ENCODE measurements at places on chromosomes 12 and 14.

DNA sequence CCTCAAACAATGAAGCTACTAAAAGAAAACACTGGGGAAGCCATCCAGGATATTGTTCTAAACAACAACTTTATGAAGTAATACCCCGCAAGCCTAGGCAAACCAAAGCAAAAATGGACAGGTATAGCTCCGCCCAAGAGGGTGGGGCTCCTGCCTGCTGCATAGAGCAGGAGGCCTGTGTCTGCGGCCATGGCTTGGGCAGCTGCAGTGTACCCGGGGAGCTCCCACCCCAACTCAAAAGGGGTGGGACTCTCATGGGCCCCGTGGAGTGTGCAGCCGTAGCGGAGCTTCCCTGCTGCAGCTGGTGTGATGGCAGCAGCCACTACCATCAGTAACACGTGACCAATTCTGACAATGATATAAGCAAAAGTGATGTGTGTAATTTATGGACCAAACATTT is 264.2 kb upstream of the KITLG start:
- DNase-seq = no peak

GRCh38 chr14:75725481-75725880 is 64.4 kb downstream of the TTLL5 start:
- no peak for DNase-seq

DNA sequence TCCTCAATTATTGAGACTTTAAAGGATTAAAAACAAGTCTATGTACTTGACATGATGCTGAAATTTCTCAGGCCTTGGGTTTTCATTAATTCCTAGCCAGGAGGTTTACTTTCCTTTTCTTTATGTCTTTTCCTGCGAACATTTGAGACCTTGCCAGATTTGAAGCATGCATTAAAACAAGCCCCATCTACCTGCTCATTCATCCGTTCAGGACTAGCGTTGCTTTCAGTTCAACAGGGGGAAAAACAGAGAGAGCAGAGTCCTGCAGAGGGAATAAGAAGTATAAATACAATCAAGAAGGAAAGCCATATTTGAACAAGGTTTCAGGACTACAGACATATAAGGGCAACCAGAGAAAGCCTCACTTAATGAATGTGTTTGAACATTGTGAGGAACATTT is 542.4 kb downstream of the DIO2 start:
- DNase-seq = no peak

GRCh38 chr12:32918890-32919801 is 22.6 kb upstream of the PKP2 start:
- DNase-seq = no peak

DNA sequence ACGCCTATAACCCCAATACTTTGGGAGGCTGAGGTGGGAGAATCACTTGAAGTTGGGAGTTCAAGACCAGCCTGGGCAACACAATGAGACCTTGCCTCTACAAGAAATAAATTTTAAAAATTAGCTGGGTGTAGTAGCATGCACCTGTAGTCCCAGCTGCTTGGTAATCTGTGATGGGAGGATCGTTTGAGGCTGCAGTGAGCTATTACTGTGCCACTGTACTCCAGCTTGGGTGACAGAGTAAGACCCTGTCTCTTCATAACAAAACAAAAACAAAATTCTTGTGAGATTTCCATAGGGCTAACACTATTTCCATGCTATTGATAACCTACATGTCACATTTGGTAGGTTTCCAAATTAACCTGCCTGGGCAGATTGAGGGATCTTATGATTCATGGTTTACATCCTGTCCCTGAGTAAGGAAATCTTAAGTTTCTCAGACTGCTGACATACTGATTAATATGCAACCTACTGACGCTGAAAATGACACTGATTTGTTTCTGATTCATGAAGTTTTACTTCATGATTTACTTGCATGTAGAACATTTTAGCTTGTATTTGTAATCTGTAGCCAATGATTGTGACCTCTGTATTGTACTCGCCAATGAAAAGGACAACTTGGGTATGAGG is 15.9 kb downstream of the ATP6V1D start:
- no peak for DNase-seq

- no peak for DNase-seq
These were observed 456.2 kb downstream of the FOXG1 start for GRCh38 chr14:29222671-29223268.

DNA sequence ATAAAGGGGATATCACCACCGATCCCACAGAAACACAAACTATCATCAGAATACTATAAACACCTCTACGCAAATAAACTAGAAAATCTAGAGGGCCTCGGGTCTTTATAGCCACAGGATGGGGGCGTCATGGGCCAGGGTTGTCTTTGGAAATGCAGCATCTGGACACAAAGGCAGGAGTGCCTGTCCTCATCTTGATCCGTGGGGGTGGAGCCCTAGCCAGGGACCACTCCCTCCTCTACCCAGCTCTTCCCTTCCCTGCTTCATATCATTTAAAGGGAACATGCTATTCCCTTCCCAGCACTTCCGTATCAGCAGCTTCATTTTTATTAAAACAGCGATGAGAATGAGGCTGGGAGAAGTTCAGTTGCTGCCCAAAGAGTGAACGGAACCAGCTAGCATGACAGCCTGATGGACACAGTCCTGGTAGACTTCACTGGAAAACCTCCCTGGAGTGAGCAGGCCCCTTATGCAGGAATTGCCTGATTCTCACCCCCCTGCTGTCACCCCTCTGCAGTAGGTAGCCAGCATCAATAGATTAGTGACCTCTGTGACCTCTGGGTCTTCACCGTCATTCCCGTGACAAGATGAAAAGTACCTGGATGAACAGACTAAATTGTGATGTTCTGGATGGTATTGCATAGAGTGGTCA is 251.4 kb upstream of the RGS6 start:
- peak; percentile 54 for DNase-seq

- peak; percentile 46 for DNase-seq
These were observed 18.7 kb downstream of the SETD1B start for GRCh38 chr12:121822393-121823100.

DNA sequence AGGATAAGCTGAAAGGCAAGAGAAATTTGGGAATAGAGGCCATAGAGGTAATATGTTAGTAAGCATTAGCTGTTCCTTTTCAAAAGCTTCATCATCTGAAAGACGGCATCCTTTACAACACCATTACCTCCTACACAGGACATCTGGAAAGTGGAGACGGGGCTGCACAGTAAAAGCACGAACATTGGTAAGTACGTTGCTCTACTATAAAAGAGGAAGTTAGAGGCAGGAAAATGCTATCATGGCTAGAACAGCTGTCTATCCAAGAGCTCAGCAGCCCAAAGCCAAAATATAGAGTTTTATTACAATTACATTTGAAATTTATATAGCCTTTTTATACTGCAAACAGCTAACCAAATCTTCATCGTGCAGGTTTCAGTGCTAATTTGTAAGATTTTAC is 172.3 kb upstream of the GRIP1 start:
- no peak for DNase-seq

DNA sequence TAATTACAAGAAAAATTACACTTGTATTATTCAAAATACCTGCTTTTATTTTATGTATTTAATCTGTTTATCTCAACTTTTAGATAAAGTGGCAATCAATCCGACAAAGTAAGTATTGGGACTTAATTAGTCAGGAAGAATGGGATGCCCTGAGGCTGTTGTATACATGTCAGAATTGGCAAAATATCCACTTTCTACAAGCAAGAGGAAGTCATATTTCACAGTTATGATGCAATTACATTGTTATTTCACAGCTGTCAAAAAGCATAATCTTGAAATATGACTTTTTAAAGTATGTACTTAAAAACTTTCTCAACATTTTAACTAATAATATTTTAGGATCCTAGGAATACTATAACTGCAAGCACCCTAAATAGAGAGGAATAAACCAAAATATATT is 357.1 kb upstream of the MGAT4C start:
- no peak for DNase-seq

GRCh38 chr14:104337351-104337750 is 199.0 kb downstream of the KIF26A start:
- DNase-seq = no peak

DNA sequence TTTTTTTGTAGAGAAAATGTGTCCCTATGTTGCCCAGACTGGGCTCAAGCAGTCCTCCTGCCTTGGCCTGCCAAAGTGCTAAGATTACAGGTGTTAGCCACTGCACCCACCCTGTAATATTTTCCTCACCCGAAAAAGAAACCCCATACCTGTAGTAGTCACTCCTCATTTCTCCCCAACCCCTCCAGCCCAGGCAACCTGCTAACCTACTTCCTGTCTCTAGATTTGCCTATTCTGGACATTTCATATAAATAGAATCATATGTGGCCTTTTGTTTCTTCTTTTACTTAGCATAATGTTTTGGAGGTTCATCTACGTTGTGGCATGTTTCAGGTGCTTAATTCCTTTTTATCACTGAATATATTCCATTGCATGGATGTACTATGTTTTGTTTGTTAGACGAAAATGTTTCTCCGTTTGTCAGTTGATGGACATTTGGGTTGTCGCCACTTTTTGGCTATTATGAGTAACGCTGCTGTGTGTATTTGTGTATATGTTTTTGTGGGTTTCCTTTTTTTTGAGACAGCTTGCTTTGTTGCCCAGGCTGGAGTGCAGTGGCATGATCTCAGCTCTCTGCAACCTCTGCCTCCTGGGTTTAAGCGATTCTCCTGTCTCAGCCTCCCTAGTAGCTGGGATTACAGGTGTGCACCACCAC is 6.2 kb downstream of the ANKRD13A start:
- no peak for DNase-seq

GRCh38 chr12:48933664-48934311 is 8.5 kb upstream of the FKBP11 start:
- no peak for DNase-seq

- DNase-seq = no peak
These were observed 502.4 kb upstream of the ATP2B1 start for GRCh38 chr12:90211017-90211416.

GRCh38 chr12:106251631-106252455 is 4.0 kb upstream of the CKAP4 start:
- no peak for DNase-seq

GRCh38 chr14:24401810-24402702 is 3.3 kb downstream of the NYNRIN start:
- DNase-seq = no peak

DNA sequence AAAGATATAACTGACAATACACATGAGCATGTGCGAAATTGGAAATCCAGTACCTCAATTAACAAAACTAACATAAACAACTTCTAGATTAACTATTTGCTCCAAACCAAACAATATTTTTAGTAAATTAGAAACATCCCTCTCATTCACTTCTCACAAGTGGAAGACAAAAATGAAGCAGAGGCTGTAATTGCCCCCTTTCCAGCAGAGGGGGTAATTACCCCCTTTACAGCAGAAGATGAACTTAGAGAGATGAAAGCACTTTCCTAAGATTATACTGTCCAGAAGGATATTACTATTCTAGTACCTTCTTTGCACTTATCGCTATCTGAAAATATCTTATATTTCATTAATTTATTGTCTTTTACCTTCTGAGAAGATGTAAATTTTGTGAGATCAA is 1025.2 kb downstream of the FSCB start:
- DNase-seq = no peak

GRCh38 chr12:130419116-130419515 is 81.4 kb downstream of the PIWIL1 start:
- DNase-seq = no peak

DNA sequence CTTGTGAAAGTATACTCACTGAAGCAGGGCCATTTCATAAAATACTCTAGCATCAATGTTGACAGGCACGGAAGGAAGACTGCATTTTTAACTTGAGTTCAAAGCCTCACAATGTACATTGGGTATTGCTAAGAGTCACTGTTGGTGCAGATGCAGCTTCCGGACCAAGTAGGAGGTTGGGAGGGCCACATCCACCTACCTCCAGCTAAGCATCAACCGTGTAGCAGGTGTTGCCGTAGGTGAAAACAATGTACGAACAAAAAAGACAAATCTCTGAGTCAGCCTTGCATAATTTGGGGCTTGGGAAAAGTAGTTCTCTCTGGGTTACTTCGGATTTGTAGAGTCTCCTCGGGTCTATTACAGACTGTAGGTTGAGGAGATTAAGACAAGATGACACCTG is 48.1 kb downstream of the TMTC1 start:
- DNase-seq = no peak

DNA sequence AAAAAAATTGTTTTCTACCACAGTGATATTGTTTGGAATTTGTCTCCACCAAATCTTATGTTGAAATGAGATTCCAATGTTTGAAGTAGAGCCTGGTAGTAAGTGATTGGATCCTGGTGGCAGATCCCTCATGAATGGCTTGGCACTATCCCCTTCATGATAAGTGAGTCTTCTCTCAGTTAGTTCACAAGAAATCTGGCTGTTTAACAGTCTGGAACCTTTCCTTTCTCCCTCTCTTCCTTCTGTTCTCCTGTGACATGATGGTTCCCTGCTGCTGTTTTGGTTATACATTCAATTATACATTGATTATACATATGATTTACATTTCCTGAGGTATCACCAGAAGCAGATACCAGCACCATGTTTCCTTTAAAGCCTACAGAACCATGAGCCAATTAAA is 442.2 kb downstream of the SLC6A15 start:
- DNase-seq = no peak

DNA sequence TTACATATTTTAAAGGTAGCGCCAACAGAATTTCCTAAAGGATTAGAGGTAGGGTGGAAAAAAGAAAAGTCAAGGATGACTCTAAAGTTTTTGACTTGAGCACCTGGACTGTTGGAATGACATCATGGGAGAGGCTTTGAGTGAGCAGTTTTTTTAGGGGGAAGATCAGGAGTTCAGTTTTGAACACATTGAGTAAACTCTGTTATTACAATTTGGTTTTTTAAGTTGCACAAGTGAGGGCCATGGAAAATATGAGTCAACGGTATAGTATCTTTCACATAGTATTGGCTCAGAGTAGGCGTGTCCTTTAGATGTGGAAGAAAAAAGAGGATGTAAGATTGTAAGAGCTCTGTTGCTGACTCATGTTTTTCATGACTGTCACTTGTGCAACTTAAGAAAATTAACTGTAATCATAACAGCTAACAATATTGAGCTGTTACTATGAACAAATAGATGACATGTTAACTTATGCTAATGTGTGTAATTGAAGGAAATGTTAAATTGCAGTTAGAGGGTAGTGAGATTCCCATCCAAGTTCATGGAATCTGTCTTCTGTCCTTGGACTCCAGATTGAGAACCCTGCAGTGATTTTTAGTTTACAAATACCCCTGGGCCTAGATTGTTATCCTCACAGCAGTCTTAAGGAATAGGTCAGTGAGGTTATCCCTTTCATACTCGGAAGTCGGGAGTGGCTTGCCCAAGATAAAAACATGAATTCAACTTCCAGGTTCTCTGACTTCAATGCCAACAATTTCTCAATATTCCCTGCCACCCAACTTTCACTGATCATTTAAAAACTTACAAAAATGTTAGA is 48.2 kb upstream of the ATP2B1 start:
- no peak for DNase-seq

- DNase-seq = no peak
These were observed 36.8 kb upstream of the ALG10B start for GRCh38 chr12:38279756-38280155.

Measured in ecto neural progenitor cell (in vitro differentiated cells).